Urothelium cell line (cell line): ENCODE measurements at places on chromosomes 16 and 17.

DNA sequence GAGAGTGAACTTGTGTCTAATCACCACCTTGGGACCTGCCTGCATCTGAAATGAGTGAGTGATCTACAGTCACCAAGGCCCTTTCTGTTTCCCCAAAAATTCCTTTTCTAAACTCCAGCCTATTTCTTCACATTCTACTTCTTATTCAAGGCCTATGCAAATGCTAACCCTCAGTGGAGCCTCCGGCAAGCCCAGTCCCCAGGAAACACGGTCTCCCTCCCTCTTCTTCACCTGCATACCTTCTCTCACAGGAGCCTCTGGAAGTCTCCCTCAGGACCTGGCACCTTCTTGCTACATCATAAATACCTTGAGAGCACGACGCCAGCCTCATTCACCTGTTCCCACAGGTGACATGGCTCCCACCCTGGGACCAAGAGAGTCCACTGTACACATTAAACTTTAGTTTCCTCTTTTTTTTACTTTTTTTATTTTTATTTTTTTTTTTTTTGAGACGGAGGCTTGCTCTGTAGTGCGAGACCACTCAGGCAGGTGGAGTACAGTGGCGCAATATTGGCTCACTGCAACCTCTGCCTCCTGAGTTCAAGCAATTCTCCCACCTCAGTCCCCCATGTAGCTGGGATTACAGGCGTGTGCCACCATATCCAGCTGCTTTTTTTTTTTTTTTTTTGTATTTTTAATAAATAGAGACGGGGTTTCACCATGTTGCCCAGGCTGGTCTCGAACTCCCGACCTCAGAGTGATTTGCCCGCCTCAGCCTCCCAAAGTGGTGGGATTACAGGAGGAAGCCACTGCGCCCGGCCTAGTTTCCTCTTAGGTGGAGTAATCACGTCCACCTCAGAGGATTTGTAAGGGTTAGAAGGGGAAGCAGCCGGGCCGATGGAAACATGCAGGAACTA lies 97.3 kb downstream of the ANKRD11 start:
- no peak for DNase-seq

DNA sequence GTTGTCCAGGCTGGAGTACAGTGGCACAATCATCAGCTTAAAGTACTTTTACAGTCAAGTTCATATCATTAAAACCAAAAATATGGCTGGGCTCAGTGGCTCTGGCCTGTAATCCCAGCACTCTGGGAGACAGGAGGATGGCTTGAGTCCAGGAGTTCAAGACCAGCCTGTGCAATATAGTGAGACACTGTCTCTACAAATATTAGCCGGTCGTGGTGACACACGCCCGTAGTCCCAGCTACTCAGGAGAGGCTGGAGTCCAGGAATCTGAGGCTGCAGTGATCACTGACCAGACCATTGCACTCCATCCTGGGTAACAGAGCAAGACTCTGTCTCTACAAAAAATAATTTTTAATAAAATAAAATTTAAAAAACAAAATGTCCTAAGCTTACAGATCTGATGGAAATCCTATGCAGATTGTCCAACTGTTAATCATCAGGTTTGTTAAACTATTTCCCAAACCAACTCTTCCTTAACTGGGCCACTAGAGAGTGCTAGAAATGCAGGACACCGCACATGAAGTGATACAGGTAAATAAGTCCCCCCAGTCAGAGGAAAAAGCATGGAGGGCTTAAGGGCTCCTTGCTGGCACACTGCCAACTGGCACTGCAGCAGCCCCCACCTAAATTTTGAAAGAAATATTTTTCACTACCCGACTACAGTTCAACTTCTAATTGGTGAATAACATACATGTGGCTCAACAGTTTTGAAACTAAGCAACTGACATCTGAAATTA lies 2.8 kb downstream of the USP22 start:
- peak; percentile 48 for DNase-seq

GRCh38 chr17:4195306-4195705 lies 52.3 kb downstream of the CYB5D2 start:
- peak; percentile 23 for DNase-seq

DNA sequence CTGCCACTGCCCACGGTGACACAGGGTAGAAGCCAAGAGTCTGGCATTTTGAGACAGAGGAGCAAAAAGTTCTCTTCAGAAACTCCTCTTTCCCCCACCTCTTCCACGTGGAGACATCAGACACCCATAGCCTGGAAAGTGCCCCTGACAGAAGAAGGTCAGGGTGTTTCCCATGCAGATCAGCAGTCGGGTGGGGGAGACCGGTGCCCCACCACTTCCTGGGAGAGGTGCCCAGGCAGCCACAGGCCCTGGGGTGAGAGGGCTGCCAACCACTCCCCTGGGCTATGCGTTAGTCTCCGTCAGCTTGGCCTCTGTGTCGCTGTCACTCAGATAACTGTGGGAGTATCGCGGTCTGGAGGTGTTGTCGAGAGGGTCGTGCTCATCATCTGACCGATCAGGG lies 31.5 kb downstream of the PIPOX start:
- DNase-seq = no peak

GRCh38 chr16:17921357-17921978 lies 415.1 kb downstream of the NPIPA8 start:
- DNase-seq = peak; percentile 5

GRCh38 chr16:1450841-1451240 lies 6.5 kb upstream of the CCDC154 start:
- no peak for DNase-seq

- DNase-seq = no peak
Measured at GRCh38 chr16:12356632-12357340, 380.3 kb downstream of the SNX29 start.
